ENCODE measurements at places on chromosomes 5 and 9.

GRCh38 chr5:71924325-71924724 lies 182.9 kb upstream of the MAP1B start:
- no peak for DNase-seq

- no peak for DNase-seq
Observed at GRCh38 chr9:35603506-35603985, 1.5 kb upstream of the TESK1 start.

DNA sequence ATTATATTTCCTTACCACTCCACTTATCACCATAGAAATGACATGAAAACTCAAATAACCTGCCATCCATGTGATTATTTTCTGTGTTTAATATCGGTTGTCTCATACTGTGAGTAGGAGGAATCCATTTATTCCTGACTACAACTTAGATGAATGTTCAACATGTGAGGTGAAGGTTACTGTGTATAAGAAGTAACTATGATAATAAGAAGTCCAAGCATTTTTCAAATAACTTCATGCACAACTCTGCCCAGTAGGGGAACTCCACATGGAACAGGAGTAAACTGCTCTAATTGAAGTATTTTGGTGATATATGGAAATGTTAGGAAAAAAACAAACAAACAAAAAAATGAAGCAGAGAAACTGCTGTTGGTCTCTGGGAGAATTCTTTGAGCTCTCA lies 447.5 kb upstream of the GRIN3A start:
- no peak for DNase-seq

GRCh38 chr5:43007911-43008362 lies 32.2 kb downstream of the ANXA2R start:
- peak; percentile 64 for DNase-seq

- DNase-seq: no peak
Observed at GRCh38 chr5:7884491-7885267, 15.7 kb downstream of the MTRR start.

DNA sequence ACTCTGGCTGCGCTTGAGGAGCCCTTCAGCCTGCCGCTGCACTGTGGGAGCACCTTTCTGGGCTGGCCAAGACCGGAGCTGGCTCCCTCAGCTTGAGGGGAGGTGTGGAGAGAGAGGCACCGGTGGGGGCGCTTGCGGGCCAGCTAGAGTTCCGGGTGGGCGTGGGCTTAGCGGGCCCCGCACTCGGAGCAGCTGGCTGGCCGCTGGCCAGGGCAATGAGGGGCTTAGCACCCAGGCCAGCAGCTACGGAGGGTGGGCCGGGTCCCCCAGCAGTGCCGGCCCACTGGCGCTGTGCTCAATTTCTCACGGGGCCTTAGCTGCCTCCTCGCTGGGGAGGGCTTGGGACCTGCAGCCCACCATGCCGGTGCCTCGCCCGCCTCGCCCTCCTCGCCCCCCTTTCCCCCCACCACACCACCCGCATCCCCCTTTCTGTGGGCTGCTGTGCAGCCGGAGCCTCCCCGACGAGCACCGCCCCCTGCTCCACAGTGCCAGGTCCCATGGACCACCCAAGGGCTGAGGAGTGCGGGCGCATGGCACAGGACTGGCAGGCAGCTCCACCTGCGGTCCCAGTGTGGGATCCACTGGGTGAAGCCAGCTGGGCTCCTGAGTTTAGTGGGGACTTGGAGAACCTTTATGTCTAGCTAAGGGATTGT lies 954.5 kb downstream of the DTWD2 start:
- DNase-seq: no peak

GRCh38 chr5:60826653-60827052 lies 17.4 kb downstream of the ELOVL7 start:
- DNase-seq: no peak

DNA sequence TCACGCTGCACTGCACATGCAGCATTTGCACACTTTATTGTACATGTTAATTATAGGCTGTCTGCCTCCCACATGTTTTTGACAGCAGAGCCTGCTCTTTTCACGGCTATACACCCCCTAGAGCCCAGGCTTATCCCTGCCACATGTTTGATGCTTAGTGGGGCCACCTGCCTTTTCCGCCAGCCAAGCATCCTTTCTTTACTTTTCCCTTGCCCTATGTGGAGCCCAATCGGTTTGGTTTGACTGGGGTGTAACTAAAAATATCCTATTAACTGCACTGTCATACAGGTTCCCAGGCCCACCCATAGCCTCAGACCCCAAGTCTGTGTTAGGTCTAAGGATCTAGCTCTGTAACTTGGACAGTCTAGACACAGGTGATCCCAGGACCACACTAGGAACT lies 18.9 kb upstream of the S1PR3 start:
- no peak for DNase-seq
